GM23338 (cell line): ENCODE measurements at places on chromosomes 1 and 21. TPM values are rescaled to one million over a fixed set of nuclear protein-coding genes. Genes with fewer than 3 reads are reported as not detected.

GRCh38 chr1:162276493-162276892 lies 100.2 kb downstream of the SPATA46 start:
- DNase-seq, result peak; percentile 51

DNA sequence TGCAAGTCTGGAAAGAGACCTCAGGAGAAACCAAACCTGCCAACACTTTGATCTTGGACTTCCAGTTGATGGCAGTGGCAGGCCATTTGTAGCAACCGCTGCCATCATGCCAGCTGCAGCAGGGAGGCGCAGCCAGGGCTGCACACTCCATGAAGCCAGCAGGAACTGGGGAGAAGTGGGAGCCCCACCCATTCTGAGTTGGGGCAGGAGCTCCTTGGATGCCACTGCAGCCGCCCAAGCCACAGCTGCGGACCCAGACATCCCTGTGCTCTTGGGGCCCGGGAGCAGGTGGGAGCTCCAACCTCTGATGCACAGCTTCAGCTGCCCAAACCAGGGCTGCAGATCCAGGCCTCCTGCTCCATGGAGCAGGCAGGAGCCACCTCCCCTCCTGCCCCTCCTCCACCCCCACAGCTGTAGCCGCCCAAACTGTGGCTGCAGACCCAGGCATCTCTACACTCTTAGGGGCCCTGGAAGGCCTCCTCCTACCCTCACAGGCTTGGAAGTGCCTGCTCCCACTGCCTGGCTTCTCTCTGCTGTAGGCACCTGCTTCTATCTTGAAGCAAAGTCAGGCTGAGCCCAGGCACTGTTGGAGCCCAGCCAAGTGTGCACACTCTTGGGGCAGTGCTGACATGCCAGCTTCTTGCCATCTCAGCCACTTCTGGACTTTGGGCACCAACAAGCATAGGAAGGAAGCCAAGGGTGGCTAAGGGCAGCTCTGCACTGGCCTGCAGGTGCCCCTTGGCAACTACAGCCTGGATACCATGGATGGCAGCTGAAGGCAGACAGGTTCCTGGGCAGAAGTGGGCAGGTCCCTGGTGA lies 20.0 kb upstream of the DISP1 start:
- no peak for DNase-seq

Gene PLEKHA6
- total RNA-seq, result 4.3 and 6.2 TPM in 2 replicates

DNA sequence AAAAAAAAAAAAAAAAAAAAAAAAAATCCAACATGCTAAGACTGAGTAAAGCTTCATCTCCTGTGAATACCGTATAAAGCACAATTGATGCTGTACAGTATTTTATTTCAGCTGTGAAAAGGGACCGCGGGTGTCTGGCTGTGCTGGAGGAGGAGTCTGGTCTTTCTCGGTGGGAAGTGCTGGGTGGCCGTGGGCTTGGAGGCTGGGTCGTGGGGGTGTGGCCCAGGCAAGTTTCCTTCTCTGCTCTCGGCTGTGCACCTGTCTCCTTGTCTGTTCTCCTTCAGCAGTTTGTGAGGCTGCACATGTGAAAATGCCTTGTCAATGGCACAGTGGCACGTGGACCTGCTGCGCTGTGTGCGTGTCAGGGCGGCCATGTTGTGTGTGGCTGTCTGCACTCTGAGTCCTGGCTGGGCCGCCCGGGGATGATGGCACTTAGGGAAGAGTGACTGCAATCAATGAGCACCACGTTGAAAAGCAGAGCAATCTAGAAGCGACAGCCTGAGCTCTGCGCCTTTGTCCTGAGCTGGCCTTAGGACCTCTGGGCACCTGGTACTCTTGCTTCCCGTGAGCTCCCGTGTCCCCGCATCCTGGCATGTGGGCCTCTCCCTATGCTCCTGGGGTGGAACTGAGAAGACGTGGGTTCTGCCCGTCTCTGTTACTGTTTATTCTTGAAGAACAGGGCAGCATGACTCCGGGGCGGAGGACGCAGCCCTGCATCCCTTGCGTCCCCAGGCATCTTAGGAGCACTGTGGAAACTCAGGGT lies 14.5 kb downstream of the AGPAT3 start:
- DNase-seq, result no peak

Gene AADACL4
- not detected in 2 replicates for total RNA-seq

GRCh38 chr1:161084597-161084988 lies 4.8 kb downstream of the NECTIN4 start:
- DNase-seq, result no peak

Gene PPM1J
- total RNA-seq, result 12.7 and 22.4 TPM in 2 replicates

Gene SIKE1
- total RNA-seq, result 74.0 and 90.4 TPM in 2 replicates

Gene OR2T2
- total RNA-seq, result not detected in 2 replicates

Gene C1QC
- not detected in 2 replicates for total RNA-seq

DNA sequence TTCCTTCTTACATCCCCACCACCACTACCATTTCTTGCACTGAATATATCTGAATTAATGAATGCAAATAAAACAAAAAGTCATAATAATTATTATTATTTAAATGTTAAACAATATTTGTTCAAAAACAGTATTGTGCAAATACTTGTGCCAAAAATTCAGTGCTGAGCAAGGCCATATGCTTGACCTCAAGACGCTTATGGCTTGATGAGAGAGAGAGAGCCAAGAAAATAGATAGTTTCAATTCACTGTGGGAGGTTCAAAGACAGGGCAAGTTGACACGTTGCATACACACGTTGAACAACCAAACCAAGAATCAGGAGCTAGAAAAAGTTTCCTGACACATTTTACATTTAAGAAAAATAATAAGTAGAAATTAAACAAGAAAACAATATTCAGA lies 1421.7 kb downstream of the KCNT2 start:
- DNase-seq, result no peak

DNA sequence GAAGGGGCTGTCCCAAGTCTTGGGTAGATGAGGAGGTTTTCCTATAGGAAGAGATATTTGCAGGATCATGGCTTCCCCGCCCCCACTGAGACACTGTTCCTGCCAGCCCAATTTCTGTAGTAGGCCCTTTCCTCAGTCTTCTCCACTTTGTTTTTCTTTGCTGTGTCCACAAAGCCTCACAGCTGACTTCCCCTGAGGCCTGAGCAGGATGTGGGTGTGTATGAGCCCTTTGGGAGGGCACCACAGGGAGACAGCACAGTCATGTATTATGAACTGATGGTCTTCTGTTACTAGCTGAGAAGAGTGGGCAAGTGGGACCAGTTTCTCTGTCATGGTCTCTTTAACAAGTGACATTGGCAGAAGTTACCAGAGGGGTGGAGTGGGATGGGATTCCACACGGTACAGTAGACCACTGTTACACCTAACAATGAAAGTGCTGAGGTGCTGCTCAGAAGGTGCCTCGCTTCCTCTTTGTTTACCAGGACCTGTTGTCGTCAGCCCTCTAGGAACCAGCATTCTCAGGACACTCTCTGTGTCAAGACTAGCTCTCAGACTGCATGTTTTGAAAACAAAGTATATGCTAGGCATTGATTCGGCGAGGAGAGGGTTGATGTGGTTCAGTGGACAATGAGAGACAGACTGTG lies 253.8 kb upstream of the HOOK1 start:
- no peak for DNase-seq

DNA sequence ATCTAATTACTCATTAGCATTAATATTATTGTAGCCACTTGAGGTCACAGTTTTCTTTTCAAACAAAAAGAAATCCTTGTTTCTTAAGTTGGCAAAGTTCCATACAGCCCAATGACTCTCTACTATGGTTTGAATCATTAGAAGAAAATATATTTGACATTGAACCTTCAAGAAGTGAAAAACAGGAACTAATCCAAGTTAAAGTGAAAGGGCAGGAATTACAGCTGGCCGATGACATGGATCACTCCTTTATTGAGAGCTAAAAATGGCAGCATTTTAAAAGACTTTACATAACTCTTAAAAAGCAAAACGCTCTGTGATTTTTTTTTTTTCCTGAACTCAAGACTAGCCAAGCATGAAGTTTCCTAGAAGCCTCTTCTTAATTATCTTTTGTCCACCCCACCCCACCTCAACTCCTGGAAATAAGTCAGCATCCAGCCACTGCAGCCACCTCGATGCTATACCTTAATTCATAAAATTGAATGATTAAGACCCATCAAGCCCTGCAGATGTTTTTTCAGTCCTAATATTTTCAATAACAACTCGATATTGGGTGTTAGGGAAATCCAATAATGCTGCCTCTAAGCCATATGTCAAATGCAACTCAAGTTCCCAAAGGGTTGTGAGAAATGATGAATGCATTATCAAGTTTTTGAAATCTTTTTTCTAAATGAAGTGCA lies 323.1 kb downstream of the HHIPL2 start:
- DNase-seq, result no peak

DNA sequence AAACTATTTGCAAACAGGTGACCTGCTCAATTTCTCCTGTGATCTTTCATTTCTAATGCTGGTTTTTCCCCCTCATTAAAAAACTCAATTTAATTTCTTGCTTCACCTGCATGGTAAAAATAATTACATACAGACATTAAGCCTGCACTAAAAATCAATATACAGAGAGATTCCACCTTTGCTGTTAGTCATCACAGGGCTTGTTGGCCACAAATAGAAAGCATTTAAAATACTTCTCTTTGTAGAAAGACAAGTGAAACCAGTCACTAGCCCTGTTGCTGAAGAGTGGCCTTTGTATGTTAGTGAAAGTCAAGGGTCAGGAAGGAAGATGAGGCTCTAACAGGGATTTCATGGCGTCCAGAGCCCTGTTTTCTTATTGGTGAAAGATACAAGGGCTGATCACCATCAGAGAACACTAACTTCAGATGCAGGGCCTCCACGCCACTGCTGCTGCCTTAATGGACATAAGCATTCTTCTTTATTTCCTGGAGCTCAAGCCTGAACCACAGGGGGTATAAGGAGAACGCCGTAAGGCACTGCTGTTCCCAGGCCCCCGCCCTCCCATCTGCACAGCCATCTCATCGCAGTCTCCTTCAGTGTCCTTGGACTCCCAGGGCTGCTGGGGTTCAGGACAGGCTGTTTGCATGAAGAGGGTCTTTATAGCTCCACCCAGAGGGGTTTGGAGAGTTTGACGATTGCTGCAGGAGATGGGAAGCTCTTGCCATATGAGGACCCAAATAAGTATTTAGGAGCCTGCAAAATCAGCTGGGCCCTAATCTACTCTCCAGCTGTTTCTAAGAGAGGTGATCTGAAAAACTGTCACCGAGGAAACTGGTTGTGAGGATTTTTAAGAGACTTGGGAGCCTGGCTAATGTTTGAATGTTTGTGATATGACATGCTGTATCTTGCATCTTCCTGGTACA lies 117.3 kb upstream of the IRF2BP2 start:
- peak; percentile 26 for DNase-seq

GRCh38 chr1:229058111-229058561 lies 212.8 kb upstream of the RAB4A start:
- DNase-seq, result no peak

- DNase-seq, result peak; percentile 71
Observed at GRCh38 chr1:203351037-203351625, at the start of gene FMOD. FMOD (minus strand) TSS chr1:203351122; CDS start chr1:203348270, 2,852 bp downstream.

DNA sequence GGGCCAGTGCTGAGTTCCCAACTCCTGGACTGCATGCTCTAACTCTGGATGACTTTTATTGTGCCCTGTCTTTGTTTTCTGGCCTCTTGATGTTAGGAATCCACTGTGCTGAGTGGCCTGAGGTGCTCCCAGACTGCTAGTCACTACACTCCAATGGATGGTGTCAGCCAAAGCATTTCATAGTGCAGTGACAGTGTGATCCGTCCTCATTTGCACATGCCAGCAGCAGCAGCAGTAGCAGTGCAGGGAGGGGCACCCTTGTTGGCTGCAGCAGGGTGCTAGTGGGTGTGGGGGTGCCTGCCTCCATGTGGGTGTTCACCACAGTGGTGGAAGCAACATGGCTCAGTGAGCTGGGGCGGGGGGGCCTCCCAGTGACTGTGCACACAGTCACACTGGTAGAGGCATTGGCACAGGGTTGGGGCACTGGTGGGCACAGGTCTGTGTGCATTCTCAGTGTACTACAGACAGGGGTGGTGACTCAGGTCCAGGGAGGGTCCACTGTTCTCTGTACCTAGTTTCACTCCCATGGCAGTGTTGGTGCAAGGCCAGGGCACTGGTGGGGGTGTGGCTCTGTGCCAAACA lies 214.0 kb downstream of the ZC3H11B start:
- DNase-seq, result no peak

Gene ORC1
- total RNA-seq, result 54.4 and 55.0 TPM in 2 replicates

Gene SLC44A5
- 7.6 and 11.7 TPM in 2 replicates for total RNA-seq

DNA sequence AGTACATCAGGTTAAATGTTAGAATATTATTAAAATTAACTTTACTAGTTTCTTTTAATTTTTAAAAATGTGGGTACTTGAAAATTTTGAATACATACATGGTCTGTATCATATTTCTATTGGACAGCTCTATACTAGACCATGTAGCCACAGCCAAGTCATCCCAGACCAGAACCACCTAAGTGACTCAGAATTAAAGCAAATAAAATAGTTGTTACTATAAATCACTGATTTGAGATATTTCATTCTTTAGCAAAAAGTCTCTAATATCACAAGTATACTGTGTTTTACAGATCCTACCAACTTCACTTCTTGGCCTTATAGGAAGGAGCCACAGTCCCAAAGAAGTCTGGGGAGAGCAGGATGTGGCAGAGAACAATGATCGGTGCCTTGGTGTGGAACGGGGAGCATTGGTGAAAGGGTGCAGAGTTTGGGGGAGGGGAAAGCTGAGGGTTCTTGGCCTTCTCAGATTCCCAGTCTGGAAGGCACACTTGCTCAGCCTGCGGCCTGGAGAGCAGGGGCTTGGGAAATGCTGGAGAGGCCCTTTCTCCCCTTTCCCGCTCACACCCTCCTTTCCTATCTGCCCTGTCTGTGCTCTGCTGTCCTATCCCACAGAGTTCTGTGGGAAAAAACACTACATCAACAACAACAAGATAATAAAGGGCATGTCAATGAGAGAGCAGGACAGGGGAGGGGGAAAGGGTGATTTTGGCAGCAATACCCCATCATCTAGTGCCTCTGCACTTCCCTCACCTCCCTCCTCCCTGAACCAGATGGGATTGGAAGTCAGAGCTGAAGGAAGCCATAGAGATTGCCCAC lies 122.1 kb downstream of the NGF start:
- peak; percentile 16 for DNase-seq

Gene ZBTB37
- 15.2 and 15.8 TPM in 2 replicates for total RNA-seq

Gene SEMA6C
- 12.3 and 24.4 TPM in 2 replicates for total RNA-seq

- no peak for DNase-seq
Observed at GRCh38 chr1:221648201-221648600, 93.7 kb downstream of the DUSP10 start.

Gene SLC45A1
- 2.2 and 2.3 TPM in 2 replicates for total RNA-seq

- DNase-seq, result no peak
Observed at GRCh38 chr1:2172012-2172411, 22.6 kb downstream of the FAAP20 start.

DNA sequence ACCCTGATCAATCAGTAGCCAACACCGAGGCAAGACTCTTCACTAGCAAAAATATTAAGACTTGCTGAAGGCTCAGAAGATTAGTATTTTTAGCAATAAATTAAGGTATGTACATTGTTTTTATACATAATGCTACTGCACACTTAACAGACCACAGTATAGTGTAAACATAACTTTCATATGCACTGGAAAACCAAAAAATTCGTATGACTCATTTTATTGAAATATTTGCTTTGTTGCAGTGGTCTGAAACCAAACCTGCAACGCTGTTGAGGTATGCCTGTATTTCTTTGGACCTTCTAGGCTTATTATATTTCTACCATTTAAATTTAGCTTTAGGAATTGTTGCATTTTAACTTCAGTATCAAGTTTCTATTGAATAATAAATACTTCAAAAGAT lies 65.8 kb upstream of the BCL9 start:
- no peak for DNase-seq

- DNase-seq, result peak; percentile 25
Observed at GRCh38 chr1:15323989-15324868, 77.2 kb downstream of the FHAD1 start.
